ENCODE measurements at places on chromosomes 13 and 19.
A peak's percentile ranks its signal among the peaks of the same experiment; 100 is the strongest.

- DNase-seq, result no peak
- no peak overlapping the region for H3K4me3 ChIP-seq
- H3K4me1 ChIP-seq, result peaks cover 13% of the 10 kb centered on the region
- H3K36me3 ChIP-seq, result no peaks in the 10 kb centered on the region
- peaks cover 8% of the 10 kb centered on the region for H3K27me3 ChIP-seq
These were observed 504.5 kb downstream of the FOXO1 start for GRCh38 chr13:40161931-40162330.

- H3K4me1 ChIP-seq, result peaks cover 40% of the 10 kb centered on the region
- no peak for DNase-seq
- peak overlapping the region; percentile 82 for H3K27ac ChIP-seq
- H3K36me3 ChIP-seq, result no peaks in the 10 kb centered on the region
These were observed 1.1 kb upstream of the NR2F6 start for GRCh38 chr19:17246681-17247425.

DNA sequence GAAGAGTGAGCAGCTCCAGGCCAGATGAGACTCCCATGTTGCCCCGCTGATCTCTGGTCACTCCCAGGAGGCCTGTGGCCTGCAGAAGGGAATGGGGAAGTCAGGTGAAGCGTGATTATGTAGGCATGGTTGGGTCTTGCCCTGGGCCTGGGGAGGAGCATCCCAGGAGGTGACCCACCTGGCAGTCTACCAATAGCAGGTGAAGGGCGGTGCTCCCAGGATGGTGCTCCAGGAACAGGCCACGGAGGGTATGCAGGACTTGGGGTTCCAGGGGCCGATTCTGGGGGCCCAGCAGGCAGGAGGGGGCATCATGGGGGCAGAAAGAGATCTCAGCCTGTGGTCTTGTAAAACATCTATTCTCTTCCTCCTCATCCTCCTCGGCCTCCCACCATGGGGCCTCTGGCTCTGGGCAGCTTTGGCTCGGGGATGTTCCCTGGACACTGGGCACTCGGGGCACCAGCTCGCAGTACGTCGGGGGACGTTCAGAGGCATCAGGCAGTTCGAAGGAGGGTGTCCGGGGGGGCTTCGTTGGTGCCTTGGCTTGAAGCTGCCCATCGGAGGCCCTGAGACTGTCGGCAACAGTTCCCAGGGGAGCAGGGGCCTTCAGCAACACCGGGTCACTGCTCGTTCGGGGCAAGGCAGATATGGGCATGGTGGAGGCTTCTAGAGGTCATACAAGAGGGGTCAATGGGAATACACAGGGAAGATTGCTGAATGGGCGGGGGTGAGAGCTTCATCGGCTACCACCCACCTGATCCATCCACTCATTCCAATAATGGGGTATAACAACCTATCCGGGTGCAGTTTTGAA, 12.4 kb downstream of the SH2D3A start:
- H3K4me1 ChIP-seq, result peaks cover 7% of the 10 kb centered on the region
- peaks cover 10% of the 10 kb centered on the region for H3K36me3 ChIP-seq
- no peak for DNase-seq

DNA sequence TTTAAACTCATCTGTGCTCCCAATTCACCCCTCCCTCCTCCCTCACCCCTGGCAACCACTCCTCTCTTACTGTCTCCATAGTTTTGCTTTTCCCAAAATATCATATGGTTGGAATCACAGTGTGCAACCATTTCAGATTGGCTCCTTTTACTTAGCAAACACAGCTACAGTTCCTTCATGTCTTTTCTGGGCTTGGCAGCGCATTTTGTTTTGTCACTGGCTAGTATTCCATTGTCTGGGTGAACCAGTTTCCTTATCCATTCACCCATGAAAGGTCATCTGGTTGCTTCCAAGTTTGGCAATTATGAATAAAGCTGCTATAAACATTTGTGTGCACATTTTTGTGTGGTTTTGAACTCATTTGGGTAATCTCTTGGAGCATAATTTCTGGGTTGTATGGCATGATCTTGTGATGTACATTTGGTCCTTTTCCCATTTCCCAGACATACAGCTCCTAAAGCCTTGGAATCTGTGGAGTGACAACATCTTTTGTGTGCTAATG, 23.9 kb upstream of the GAS6 start:
- H3K27me3 ChIP-seq, result peaks cover 12% of the 10 kb centered on the region
- DNase-seq, result no peak
- peaks cover 5% of the 10 kb centered on the region for H3K4me1 ChIP-seq
- H3K27ac ChIP-seq, result no peak overlapping the region
- no peaks in the 10 kb centered on the region for H3K36me3 ChIP-seq

DNA sequence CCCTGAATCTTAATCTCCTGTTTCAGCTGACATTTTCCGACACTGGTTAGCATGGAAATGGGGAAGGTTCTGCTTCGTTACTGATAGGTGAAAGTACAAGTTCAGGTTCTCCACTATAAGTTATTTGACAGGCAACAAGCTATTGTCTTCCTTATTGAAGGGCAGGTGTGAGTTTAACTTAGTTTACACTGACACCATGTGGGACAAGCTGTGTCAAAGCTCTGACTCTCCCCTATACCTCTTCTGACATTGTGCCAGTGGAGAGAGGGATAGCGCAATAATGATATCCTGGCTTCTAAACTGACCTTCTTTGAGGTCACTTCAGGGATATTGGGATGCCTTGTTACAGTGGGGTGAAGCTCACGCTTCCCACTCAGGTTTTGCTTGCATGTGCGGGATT, 587.0 kb upstream of the SLITRK5 start:
- no peaks in the 10 kb centered on the region for H3K27me3 ChIP-seq
- no peak overlapping the region for H3K4me3 ChIP-seq
- H3K4me1 ChIP-seq, result peaks cover 2% of the 10 kb centered on the region
- H3K27ac ChIP-seq, result no peak overlapping the region

DNA sequence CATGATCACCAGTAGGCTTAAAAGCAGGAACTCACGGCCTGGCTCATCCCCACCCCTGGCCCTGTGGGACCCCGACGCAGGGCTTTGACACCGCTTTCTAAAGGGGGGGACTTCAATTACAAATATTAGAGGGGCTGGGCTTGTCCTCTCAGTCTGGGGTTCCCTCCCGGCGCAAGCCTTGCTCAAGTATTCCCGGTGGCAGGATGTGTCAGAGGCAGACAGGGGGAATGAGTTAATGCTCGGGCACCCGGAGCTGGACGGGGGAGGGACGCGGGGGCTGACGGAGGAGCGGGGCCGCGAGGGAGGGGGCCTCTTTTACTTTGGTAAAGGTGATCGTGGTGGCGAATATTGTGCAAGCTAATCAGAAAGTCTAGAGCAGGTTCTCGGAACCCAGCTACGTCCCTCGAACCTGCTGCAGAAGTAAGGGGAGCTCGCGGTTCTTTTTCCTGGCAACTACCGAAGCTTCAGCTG, 1.1 kb downstream of the FGF14 start:
- no peak for DNase-seq
- H3K27me3 ChIP-seq, result peaks cover 97% of the 10 kb centered on the region
- peaks cover 19% of the 10 kb centered on the region for H3K4me1 ChIP-seq

Data from mesothelial cell of epicardium (in vitro differentiated cells).